Fibroblast of lung (primary cell): ENCODE measurements at places on chromosomes 2 and 18.

GRCh38 chr2:11592671-11593574, 59.1 kb downstream of the GREB1 start:
- no peak for DNase-seq

DNA sequence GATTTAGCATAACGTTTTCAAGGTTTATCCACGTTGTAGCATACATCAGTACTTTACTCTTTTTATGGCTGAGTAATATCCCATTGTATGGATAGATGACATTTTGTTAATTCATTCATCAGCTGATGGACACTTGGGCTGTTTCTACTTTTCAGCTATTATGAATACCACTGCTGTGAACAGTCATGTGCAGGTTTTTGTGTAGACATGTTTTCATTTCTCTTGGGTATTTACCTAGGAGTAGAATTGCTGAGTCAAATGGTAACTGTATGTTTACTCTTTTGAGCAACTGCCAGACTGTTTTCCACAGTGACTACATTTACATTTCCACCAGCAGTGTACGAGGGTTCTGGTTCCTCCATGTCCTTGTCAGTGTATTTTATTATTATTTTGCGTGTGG, 33.9 kb downstream of the COX7A2L start:
- no peak for DNase-seq

DNA sequence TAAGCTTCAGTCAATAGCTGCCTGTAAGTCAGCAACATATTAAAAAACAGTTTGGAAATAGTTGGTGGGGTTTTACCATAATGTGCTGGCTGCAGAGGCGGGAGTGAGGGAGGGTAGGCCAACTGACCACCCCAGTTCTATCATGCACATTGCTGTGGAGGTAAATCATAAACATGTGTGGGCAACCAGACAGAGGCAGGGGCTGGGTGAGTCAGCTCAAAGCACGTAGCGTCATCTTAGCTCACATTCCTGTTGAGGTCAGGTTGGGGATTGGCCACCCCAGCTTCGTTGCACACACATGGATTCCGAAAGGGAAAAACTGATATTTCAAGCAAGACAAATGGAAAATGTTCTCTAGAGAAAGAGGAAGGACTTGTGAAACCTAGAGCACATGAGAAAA, 19.5 kb downstream of the GPR45 start:
- peak; percentile 99 for DNase-seq

DNA sequence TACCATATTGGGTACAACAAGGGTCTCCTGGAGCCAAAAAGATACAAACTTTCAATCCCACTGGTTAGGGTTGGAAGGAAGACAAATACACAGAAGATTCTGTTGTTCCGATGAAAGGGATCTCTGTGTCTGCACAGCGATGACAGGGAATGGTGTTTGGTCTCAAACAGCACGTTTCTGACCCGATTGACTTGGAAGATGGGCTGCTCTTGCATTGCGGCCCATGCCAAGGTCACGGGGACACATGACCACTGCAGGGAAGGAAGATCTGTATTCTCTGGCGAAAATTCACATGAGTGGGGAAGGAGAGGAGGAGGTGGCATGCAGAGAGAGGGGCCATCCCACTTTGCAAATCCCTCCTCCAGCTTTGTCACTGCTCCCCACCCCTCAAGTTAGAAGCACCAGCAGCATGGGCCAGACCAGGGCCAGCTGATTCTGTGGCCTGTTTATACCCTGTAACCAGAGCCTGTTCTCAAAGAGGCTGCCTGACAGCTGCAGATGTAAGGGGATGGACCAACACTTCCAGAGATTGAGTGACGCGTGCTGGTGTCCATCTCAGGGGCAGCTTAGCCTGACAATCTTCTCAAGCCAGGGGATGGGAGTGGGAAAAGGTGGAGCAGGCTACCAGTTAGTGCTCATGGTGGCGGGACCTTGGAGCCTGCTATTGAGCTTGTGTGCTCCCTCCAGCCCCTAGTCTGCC, 57.2 kb downstream of the TNP1 start:
- no peak for DNase-seq

- peak; percentile 14 for DNase-seq
Observed at GRCh38 chr2:142741764-142742269, 135.6 kb upstream of the KYNU start.

- peak; percentile 53 for DNase-seq
Observed at GRCh38 chr2:120469426-120469825, 123.5 kb downstream of the INHBB start.

DNA sequence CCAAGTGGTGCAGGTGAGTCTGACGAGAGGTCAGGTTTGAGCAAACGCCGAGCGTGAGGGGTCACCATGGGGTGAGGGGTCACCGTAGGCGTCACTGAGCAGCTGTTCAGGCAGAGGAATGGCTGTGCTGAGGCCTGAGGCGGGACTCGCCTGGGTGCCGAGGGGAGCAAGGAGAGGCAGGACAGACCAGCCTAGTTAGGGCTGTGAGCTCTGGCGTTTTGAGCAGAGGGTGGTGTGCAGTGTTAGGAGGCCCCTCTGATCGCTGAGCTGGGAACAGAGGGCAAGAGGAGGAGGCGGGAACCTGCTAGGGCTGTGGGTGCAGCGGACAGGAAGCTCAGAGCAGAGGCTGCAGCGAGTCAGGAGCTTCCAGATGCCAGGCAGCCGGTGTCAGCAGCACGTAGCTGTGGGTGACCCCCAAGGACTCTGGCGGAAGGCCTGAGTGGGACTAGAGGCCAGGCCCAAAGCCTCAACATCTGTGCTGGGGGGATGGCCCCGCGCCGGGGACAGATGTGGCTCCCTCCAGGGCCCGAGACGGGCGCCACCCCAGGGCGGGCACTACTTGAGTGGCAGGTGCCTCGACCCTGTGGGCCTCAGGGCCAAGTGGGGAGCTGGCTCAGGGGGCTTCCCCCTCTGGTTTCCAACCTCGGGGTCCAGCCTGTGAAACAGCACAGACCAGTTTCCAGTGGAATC, 55.7 kb downstream of the KCNG2 start:
- DNase-seq, result no peak

DNA sequence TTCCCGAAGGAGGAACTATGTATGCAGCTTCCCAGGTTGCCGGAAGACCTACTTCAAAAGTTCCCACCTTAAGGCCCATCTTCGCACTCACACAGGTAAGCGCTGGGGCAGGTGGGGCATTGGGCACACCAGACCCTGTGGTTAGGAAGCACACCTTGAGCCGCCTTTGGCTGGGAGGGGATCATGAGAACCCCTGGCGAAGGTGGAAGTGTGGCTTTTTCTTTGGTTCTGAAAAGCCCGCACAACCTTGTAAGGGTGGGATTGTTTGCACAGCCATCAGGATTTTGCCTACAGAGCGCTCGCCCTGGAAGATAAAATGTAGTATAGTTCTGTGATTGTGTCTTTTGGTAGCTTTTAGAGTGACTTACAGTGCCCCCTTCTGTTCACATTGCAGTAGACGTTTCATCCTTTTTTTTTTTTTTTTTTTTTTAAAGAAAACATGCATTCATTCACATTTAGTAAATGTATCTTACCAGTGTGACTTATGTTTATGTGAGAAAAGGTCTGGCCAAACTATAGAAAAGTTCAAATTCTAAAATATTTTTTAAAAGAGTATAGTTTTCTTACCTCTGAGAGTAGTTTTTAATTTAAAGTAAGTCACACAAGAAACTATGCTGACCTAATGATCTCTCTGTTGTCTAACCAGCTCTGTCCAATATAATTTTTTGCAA, 5.3 kb downstream of the KLF11 start:
- DNase-seq, result peak; percentile 79

DNA sequence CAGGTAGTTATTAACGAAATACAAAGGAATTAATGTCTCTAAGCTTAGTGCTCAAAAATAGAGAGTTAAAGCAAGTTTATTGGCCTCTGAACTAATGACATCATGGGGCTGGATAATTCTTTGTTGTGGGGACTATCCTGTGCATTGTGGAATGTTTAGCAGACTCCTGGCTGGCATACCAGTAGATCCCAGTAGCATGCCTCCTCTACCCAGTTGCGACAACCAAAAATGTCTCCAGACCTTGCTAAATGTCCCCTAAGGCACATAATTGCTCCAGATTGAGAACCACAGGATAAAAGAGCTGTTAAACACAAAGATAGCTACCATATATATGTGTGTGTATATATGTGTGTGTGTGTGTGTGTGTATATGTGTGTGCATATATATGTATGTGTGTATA, 194.5 kb downstream of the ERBB4 start:
- no peak for DNase-seq

DNA sequence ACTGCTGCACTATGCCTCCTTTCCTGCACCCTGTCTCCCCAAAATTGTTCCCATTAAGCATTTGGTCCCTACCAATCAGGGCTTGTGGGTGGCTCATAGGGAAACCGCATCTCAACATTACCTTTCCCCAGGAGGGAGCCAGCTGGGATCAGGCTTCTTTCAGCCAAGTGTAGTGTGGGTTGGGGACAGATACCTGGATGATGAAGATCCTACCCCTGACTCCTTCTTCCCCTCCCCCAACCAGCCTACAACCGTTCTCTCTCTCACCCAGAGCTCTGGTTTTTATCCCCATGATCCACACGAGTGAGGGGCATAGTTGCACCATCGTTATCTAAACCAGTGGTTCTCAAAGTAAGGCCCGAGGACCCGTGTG, 40.0 kb downstream of the ACOXL start:
- no peak for DNase-seq

DNA sequence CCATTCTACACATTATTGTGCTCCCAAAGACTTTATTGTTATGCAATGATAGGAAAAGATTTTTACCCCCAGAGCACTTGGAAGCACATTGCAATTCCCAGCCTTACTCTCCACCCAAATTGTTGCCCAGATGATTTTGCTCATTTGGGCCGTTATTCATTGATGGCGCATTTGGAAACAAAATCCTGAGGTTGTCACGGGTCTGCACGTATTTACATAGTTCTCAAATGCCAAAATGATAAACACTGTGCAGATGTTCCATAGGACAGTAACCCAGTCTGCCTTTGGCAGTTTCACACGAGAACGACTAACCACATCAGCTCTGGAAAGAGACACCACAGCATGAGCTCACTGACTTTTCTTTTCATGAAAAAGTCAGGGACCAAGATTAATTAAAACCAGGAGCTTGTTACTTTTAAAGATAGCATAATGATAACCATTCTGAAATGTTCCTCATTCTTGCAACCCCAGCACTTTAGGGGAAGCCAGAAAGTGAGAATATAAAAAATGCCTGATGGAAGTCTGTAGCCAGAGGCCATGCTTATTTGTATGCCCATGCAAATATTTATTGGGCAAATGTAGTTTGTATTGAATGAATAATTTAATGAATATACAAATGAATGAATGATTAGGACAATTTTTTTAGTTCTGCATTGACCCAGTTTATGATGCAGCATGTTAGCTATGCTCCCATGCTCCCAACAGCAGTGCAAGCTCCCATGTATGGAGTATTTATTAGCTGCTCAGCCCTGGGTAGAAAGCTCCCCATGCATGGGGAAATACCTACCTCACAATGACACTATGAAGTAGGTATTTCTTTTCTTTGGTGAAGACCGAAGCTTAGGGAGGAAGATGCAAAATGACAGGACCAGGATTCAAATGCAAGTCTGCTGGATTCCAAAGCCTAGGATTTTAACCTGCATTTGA, 84.6 kb downstream of the MAIP1 start:
- DNase-seq, result peak; percentile 98

GRCh38 chr2:73386342-73386868, 769 bp downstream of the ALMS1 start:
- no peak for DNase-seq

DNA sequence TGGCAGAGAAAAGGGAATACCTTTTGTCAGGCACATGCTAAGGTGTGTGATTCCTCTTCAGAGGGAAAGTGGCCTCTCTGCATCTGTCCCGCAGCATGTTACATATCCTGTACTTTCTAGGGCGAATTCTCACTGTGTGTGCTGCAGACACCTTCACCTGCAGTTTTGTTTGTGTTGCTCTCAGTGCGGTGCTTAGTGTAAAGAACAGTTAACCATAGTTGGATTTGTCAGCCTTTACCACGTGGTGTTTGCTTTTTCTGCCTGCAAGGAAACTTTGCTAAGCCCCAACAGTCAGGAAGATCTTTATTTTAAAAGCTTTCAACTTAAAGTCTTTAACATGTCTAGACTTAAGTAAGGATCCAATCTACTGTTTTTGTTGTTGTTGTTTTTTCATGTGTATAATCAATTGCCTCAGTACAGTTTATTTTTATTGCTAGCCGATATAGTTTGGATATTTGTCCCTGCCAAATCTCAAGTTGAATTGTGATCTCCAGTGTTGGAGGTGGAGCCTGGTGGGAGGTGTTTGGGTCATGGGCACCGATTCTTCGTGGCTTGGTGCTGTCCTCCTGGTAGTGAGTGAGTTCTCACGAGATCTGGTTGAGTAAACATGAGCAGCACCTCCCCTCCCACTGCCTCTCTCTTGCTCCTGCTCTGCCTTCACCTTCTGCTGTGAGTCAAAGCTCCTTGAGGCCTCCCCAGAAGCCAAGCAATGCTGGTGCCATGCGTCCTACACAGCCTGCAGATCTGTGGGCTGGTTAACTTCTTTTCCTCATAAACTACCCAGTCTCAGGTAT, 90.6 kb downstream of the SNTG2 start:
- no peak for DNase-seq

DNA sequence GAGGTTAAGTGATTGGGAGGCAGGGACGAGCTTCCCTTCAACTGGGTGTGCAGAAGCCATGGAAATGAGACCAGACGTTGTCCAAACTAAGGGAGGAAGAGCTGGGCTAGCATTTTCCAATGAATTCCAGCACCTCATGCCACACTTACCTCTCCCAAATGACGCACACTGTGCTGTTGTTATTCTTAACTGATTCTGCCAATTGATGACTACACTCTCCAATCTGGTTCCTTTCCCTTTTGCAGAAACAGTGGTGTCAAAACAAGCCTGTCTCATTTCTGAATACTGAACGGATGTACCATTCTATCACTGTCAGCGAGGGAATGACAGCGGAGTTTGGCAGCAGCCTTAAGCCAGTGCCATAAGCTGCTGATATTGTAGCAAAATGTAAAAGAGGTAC, 380.5 kb upstream of the HNRNPA3 start:
- no peak for DNase-seq

- DNase-seq, result no peak
Observed at GRCh38 chr2:197952540-197953202, 148.3 kb downstream of the PLCL1 start.

GRCh38 chr2:203679401-203679800, 27.0 kb upstream of the CD28 start:
- no peak for DNase-seq

GRCh38 chr2:227655454-227655853, 11.2 kb upstream of the SCYGR5 start:
- peak; percentile 90 for DNase-seq

DNA sequence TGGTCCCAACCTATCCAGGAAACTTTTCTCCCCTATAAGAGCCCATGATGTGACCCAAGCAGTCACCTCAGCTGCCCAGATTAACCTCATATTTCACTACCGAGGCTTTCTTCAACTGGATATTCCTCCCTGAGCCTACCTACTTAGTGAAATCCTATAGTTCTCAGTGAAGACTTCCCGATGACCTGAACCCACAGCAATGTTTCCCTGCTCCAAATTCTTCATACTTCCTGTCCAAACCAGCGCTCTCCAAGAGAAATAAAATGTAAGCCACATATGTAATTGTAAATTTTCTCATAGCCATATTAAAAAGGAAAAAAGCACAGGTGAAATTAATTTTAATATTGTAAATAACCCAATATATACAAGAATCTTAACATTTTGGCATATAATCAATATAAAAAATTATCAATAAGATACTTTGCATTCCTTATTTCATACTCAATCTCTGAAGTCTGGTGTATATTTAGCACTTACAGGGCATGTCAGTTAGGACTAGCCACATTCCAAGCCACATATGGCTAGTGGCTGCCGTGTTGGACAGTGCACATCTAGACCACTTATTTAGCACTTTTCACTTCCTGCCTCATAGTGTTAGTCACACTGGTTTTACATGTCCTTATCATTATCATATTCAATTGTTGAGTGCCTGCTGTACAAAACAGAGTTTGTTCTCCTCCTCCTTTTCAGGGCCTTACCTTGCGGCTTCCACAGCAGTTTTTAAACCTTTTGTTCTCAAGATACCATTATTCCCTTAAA, 1.9 kb upstream of the STAT4 start:
- no peak for DNase-seq
